ENCODE measurements at places on chromosomes 3 and 15.

- DNase-seq: no peak
These were observed 105.4 kb downstream of the PTPRG start for GRCh38 chr3:61666615-61667330.

DNA sequence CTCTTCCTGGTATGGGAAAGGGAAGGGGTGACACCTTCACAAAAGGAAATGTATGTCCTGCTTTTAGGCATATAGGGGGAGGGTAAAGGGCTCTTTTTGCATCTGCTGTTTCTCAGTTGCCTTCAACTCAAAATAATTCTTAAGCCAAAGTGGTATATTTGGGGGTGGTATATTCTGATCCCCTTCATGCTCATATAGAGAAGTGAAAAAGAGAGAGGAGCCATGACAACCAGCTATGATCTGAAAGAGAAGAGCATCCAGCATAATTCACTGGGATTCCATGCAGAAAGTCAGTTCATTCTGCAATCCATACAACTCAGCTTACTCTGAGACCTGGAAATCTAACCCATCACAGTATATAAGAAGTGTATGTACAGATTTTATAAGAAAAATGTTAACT, 22.3 kb downstream of the DENND6A start:
- no peak for DNase-seq

DNA sequence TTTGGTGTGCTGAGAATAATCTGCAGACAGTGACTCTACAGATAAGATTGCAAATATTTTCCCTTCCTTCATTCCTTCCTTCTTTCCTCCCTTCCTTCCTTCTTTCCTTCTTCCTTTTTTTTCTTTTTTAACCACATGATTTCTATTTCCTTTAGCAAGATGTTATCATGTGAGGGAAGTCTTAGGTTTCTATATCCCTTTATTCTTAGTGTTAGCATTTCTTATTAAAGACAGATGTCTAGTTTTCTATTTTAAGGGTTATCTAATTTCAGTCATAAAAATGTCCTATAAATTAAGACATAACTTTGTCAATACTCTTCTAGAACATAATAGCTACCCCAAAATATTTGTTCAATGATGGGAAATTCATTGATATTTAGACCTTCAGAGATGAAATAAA, 470.9 kb downstream of the LPP start:
- no peak for DNase-seq

DNA sequence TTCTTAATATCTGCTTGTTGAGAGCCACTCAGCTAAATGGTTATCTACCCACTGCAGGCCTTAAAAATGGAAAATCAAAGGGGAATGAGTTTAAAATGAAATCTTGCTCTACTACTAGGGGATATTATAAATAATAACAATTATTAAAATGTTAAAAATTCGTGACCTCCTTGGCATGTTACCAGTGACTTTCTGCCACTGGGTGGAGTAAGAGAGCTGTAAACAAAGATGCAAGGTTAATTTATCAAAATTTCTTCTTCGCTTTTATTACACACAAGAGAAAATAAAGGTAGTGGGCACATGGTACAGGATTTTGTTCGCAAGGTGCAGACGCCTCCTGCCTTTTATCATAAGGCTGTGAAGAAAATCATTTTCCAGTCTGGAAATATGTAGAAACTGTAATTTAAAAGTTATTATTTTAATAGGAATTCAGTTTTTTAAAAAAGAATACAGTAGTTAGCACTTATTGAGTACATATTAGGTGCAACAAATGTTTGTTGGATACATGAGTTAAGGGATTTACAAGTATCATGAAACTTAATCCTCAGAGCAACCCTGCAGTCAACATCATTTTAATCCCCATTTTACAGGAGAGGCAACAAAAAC, 272.6 kb downstream of the SUCLG2 start:
- DNase-seq: no peak

GRCh38 chr3:16313886-16314645, 49.1 kb downstream of the OXNAD1 start:
- DNase-seq: no peak

DNA sequence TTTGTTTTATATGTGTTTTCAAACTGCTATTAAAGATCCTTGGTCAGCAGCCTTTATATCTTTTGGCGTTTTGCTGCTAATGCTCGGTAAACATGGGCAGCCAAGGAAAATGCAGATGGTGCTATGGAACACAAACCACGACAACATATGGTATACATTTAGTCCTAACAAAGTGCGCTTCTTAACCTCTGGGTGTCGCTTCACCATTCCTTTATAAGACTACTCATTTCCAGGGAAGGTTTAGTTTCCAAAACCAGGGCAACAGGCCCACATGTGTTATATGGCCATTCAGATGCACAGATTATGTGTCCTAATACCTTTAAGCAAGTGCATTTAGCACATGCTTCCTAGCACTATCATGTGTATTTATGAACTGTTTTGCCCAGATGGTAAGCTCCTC, 14.7 kb downstream of the SHOX2 start:
- no peak for DNase-seq

DNA sequence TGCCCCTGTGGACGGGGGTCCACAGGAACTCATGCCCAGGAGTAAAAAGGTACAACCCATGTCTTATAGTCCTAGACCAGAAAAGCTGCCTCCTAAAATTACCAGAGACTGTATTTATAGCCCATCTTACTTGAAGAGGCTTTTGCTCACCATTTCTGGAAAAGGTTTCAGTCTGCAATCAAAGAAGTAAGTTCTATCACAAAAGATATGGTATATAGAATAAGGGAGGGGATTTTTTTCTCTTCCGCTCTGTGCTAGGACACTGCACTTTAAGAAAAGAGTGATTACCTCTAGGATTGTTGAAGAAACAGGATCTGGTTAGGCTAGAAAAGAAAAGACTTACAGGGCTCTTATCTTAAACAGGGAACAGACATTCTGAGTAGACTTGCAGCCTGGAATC, 2.6 kb downstream of the SSUH2 start:
- no peak for DNase-seq

GRCh38 chr3:55487381-55488241, 505 bp upstream of the WNT5A start:
- DNase-seq: no peak
